ENCODE measurements at places on chromosomes 12 and 14.

DNA sequence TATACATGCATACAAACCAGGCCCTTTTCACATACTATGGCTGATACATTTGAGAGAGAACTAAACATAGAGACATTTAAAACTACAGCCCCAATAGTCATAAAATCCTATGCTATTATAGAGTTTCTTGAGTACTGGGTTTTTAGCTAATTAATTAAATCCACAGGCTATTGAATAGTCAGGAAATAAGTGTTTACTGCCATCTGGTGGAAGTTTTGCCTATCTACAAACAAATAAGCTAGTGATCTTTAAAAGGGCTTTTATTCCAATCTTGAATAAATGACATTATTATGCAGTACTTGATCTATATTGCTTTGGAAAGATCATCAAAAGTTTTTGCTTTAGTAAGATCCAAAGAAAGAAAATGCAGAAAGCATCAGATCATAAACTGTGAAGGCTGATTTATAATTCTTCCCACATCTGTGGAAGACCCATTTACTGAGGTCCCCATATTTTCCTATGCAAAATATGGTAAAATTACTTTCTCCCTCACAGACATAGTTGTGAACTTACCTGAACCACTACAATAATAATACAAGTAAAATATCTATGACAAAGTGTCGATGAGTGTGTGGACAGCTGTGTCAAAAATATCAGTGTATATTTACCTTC lies 131.3 kb downstream of the ITPR2 start:
- DNase-seq = peak; percentile 56

DNA sequence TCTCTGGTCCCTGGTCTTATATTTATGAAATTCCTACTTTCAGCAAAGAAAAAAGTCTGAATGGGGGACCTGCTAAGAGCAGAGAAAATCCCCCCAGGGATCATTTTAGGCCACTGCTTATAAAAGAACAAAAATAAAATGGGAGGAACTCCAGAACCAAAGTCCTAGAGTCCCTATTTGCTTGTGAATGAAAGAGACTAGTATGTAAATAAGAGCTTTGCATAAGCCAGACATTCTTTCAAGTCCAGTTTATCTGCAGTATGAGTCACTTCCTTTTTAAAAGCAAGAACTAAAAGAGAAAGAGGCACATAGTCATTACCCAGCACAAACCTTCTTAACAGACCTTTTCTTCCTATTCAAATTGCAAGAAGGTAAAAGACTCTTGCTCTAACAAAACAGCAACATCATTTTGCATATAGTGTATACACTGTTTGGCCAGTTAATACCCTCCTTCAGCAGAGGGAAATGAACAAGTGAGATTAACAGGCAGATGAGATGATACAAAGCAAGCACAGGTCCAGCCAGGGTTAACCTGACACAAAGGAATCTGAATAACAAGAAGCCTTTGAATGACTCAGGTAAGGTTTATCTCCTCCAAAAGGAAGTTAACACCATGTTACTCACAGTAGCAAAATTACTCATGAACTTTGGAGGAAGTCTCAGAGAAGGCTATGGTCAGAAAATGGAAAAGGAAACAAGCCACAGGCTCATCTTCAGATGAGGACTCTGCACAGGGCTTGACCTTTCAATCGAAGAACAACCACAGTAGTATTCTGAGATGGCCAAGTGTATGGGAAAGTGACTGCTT lies 87.3 kb downstream of the PHLDA1 start:
- DNase-seq = peak; percentile 85

DNA sequence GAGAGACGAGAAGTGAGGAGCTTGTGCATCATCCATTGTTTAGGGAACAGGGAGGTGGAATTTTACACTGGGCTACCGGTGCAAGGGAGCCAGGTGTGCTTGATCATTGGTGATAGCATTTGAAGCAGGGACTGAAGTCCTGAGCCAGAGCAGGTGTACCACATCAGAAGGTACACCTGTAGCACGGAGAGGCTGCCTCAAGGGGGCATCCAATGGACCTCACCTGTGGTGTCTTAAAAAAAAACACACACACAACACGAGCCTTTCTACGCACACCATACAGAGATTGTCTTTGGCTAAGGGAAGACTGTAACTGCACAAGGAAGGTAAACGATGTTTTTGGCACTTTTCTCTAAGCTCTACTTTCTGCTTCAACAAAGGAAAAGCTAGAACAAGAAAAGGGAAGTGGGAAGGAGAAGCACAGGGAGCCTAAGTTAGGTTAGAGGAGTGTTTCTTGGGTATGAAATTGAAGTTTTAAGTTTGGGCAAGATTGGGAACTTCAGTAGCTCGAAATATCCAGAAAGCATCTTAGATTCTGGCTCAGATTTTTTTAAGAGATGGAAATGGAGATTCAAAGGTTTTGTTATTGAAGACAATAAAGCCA lies 334.3 kb upstream of the FBXO33 start:
- DNase-seq = no peak

DNA sequence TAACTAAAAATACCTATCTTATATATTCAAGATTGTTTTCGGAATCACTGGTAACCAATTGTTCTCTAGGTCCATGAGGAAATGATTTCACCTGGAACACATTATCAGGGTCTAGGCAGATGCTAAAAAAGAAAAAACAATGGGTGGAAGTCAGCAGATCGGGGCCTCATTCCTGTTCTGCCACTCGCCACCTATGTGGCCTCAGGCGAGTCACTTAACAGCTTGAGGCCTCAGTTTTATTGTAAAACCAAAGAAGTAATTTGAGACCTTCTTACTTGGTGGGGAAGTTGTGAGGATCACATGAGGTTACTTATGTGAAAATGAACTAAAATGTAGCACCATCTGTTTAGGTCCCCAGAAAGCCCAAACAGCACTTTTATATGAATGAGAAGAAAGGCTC lies 6.2 kb upstream of the RNASE10 start:
- no peak for DNase-seq

- DNase-seq = no peak
These were observed 1673.9 kb upstream of the SEL1L start for GRCh38 chr14:83207550-83207949.

DNA sequence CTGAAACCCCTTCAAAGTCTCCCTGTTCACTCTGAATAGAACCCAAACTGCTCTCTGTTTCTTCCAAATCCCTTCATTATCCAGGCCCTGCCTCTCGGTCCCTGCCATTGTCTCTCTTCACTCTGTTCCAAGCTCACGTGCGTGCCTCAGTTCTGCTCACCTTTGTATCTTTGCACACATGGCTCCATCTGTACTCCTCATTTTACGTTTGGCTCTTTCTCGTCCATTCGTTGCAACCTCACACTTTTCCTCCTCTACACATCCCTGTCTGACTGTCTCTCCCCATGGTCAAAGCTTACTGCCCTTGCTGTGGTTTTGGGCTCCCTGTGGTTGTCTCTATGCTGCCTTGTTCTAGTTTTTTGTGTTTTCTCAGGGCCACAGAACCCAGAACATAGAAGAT lies 1054.5 kb downstream of the BCL11B start:
- DNase-seq = no peak

- peak; percentile 73 for DNase-seq
These were observed 447.5 kb downstream of the GXYLT1 start for GRCh38 chr12:41697161-41697560.

- no peak for DNase-seq
These were observed 3.1 kb downstream of the DIP2B start for GRCh38 chr12:50507930-50508329.

DNA sequence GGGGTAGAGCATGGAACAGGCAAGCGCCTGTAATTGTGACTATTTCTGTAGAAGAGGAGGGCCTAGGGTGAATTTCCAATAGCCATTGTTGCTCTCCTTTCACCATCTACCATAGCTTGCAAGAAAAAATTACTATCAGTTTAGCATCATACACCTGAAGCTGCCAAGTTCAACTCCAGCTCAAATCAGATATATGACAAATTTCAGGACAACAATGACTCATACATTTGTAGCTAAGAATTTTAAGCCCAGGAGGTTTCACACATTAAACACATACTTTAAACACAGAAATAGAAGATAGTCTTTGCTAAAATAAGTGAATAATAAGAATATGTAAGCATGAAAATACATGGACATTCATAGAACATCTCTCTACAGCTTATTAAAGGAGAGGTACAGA lies 17.6 kb upstream of the G2E3 start:
- DNase-seq = no peak

DNA sequence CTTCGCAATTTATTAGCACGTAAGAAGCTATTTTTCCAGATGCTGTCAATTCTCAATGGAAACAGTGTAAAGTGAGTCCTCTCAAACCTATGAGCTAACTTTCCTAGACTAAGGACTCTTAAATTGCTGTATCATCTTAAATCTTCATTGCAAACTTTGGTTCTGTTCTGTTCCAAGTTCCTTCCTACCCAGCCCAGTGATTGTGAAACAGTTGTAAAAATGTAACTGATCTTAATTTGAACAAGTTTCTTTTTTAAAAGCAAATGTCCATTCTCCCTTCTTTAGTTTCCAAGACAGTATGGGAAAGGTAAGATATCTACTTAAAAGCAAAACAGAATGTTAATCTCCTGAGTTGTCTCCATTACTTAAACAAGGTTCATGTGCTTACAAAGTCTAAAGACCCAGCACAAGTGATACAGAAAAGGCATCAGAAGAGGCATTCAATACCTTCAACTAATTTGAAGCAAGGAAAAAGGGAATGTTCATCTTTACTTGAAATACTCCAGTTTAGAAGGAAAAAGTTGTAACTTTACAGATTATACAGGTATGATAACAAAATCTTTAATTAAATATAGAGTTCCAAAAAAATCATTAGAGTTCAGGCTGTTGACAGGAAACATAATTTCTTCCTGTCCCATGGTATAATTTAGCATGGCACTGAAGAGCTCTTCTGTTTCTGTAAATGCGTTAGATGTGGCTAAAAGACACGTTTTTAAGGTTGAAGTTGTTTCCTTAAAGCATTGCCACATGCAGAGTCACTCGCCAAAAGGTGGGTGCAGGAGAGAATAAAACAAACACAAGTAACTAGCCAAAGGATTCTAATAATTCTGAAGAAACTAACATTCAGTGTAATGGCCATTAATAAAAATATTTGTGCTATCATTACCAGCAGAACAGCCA lies 101.5 kb upstream of the USP15 start:
- DNase-seq = peak; percentile 3

DNA sequence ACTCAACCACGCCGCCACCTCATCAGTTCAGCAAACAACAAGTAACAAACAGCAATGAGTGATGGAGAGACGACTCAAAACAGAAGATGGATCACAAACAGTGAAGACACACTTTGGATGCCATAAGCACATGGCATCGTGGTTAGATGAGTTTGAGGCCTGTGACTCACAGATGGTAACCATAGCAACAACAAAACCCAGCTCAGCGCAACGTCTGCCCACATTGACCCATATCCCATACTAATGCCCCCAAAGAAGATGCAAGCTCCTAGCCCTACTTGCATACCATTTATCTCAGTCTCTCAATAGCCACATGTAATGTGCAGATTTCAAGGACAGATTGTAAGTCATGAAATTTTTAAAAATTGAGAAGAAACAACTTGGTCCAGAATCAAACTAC lies 1322.3 kb upstream of the TMEM132C start:
- no peak for DNase-seq

DNA sequence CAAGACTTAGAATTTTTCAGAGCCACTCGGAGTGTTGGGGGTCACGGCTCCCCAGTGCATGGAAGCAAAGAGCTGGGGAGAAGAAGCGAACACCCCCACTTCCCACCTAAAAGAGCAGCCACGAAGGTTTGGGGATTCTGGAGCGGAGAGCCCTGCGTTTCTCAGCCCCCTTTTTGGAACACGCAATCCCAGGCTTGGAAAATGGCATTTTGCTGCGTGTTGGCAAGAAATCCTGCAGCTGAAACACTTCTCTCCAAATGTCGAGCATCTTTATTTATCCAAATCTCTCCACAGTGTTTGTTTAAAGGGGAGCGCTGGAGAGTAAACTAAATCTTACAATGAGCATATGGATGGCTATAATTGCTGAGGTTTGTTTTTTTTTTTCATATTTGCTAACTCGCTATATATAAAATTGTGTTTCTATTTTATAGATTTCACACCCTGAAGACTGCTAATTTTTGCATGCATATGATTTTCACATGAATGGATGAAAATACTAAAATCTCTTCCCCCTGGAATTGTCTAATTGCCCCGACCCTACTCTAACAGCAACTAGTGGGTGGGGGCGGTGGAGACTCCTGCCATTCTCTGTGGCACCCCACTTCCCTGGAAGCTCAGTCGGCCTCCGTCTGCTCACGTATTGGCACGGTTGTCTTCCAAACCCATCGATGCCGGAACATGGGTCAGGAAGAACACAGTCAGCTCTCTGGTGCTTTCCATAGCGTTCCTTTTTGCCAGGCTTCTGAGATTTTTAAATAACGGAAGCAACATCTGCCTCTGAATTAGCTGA lies 120.5 kb downstream of the GCH1 start:
- no peak for DNase-seq

DNA sequence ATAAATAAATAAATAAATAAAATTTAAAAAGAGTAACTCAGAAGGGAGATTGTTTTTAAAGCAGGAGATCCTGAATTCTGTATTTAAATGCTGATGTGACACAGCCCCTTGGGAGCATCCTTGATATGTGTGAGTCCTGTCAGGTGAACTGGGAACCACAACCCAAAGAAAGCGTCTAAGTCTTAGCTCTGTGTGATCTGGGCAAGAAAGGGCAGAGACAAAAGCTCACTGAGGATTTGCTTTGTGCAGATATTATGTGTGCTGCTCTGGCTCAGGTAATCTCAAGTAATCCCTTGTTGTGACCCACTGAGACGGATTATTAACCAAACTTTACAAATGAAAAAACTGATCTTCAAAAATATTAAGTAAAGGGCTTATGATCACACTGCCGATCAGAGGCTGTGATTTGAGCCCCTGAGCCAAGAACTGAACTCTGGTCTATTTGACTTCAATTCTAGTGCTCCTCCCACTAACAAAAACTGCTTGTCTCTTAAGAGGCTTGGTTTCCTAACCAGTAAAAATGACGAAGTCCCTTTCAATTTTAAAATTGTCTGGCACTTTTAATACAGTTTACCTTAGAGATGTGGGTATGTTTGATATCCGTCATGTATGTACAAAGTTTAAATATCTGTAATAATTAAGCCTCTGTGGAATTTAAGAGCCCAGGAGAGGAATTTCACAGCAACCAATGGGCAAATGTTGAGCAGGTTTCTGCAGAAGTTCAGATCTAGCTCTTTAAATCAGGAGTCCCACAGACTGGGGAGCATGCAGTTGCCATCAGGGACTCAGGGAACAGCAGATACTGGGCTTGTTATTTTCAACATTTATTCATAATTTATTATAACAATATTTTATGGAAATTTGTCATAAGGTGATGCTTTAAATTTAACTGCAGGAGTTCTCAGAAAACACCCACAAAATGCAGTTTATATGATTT lies 46.1 kb downstream of the CPM start:
- no peak for DNase-seq

- no peak for DNase-seq
These were observed 50.4 kb upstream of the ASPG start for GRCh38 chr14:104034976-104035699.

GRCh38 chr12:26795910-26796309 lies 37.1 kb downstream of the ITPR2 start:
- DNase-seq = no peak

GRCh38 chr12:132288516-132289215 lies 40.7 kb downstream of the GALNT9 start:
- no peak for DNase-seq

GRCh38 chr14:73776194-73776537 lies 62.0 kb upstream of the PNMA1 start:
- no peak for DNase-seq
